ENCODE measurements at places on chromosomes 3 and 15.

- DNase-seq = peak; percentile 61
Observed at GRCh38 chr3:134374791-134375581, 739 bp upstream of the AMOTL2 start.

DNA sequence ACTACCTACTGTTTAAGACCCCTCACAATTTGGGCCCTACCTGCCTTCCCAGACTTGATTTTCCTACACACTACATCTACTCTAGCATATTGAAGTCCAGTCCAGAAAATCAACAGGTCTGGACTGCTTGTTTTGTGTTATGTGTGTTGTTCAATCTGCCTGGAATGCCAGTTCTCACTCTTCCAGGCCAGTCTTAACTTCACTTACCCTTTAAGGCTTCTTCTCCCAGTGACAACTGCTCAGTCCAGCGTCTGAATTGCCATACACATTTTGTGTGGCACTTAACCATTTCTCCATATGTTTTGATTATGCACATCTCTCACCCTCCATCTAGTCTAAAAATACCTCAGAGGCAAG lies 1.1 kb downstream of the TICRR start:
- no peak for DNase-seq

- DNase-seq = no peak
Observed at GRCh38 chr15:76398317-76399104, 61.9 kb downstream of the ISL2 start.

DNA sequence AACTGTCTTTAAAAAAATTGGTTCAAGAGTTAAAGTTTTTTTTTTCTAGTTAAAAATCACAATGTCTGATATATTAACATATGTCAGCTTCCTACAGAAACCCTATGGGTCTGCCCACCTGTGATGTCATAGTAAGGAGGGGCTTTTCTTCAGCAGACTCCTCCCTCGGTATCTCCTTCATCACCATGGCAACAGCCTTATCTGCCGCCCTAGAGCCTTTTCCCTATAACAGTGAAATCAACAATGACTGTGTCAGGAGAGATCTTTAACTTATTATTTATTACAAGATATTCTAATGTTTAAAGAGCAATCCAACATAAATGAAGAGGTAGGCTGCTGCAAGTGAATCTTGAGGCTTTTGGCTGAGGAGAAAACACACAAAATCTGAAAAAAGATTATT lies 138.7 kb downstream of the PEX5L start:
- DNase-seq = no peak

GRCh38 chr15:88637436-88637835 lies 1.4 kb upstream of the ISG20 start:
- no peak for DNase-seq
